ENCODE measurements at places on chromosomes 3 and 15.

DNA sequence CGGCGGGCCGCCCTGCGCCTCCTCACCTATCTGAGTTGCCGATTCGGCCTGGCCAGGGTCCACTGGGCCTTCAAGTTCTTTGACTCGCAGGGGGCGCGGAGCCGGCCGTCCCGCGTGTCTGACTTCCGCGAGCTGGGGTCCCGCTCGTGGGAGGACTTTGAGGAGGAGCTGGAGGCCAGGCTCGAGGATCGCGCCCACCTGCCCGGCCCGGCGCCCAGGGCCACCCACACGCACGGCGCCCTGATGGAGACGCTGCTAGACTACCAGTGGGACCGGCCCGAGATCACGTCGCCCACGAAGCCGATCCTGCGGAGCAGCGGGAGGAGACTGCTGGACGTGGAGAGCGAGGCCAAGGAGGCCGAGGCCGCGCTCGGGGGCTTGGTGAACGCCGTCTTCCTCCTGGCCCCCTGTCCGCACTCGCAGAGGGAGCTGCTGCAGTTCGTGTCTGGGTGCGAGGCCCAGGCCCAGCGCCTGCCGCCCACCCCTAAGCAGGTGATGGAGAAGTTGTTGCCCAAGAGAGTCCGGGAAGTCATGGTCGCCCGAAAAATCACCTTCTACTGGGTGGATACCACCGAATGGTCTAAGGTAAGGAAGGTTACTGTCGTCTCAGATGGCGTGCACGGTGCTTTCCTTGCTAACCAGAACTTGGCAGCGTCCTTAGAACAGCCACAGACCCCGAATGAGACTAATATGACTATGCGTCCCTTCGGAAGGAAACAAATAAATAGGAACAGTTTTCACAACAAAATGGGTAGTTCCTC, 567 bp downstream of the TICRR start:
- DNase-seq: peak; percentile 60

- no peak for DNase-seq
Observed at GRCh38 chr3:192372616-192373015, 354.7 kb downstream of the FGF12 start.

DNA sequence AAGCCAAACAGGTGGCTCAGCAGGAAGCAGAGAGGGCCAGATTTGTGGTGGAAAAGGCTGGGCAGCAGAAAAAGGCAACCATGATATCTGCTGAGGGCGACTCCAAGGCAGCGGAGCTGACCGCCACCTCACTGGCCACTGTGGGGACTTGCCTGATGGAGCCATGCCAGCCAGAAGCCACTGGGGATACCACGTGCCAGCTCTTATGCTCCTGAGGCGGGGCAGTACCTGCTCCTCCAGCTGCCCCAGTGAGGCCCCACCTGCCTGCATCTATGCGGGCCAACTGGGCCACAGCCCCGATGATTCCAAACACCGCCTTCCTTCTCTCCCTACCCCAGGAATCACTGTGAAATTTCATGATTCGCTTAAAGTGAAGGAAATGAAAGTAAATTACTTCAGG, 22.9 kb upstream of the ARIH1 start:
- DNase-seq: no peak

DNA sequence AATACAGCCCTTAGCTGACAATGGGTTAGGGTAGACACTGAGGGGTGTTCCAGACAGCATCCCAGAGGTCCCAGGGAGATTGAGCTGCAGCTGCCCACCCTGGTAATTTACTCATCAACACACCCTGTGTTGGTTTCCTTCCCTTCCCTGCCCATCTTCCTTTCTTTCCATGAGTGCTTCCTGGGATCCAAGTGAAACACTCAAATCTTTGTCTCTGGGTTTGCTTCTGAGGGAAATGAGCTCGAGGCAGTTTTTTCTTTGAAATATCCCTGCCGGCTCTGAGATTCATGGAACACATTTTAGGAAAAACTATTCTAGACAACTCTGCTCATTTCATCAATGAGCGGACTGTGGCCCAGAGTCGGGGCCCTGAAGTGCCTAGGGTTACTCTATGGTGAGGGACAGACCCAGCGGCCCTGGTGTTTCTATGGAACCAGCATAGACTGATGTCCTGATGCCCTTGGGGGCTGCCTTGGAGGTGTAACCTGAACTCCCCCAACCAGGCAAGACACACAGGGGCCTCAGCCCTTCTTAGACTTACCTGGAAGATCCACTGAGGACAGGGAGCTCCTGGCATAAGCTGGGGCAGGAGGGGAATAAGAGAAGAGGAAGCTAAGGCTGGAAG, 14.9 kb upstream of the CSRNP1 start:
- DNase-seq: no peak

DNA sequence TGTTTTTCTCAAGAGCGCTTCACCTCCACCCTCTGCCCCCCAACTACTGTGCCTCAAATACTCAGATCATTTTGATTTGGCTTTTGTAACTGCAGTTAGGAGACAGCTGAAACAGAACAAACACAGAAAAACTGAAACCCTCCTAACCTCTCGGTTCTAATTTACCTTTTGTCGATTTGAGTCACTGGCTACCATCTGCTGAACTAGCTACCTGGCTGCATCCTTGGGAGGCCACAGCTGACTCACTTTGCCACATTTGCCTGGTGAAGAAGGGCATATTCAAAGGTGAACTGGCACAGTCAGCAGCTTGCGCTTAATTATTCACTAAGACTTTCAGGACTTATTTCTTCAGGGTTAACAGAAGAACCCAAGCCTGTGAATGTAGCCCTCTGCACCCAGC, 117.7 kb downstream of the FOXB1 start:
- DNase-seq: no peak

DNA sequence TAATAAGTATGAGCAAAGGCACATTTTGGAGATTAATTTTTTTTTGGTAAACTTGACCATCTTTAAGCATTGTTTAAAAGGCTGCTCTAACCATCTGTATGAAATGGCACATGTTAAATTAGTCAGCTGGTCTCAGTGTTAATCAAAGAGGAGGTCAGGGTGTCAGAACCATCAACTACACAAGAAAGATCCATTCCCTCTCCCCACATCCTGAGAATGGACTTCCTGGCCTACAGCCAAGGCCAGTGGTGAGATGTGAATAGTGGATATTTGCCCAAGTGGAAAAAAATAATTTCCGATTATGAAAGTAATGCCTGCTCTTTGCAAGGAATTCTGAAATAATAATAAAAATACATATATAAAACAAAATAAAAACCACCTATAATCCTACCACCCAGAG, 641.7 kb downstream of the NR2F2 start:
- no peak for DNase-seq

DNA sequence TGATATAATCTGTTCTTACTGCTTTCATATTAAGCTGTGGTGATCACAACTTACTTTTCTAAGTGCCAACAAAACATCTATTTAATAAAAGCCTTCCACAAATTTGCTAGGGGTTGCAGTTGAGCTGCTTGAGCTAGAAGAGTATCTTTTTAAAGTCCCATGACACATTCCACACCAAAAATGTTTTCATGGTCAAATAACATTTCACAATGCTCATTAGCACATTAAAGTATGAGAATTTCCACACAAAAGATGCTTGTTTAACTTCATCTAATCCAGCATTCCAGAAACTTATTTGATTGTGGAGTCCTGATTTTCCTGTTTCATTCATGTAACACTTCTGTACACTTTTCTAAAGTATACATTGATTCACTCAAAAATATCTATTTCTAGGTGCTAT, 876.1 kb upstream of the CFAP20DC start:
- no peak for DNase-seq

GRCh38 chr3:4822568-4822967, 156.7 kb upstream of the BHLHE40 start:
- DNase-seq: no peak

GRCh38 chr3:49812916-49813496, 747 bp downstream of the UBA7 start:
- peak; percentile 24 for DNase-seq

DNA sequence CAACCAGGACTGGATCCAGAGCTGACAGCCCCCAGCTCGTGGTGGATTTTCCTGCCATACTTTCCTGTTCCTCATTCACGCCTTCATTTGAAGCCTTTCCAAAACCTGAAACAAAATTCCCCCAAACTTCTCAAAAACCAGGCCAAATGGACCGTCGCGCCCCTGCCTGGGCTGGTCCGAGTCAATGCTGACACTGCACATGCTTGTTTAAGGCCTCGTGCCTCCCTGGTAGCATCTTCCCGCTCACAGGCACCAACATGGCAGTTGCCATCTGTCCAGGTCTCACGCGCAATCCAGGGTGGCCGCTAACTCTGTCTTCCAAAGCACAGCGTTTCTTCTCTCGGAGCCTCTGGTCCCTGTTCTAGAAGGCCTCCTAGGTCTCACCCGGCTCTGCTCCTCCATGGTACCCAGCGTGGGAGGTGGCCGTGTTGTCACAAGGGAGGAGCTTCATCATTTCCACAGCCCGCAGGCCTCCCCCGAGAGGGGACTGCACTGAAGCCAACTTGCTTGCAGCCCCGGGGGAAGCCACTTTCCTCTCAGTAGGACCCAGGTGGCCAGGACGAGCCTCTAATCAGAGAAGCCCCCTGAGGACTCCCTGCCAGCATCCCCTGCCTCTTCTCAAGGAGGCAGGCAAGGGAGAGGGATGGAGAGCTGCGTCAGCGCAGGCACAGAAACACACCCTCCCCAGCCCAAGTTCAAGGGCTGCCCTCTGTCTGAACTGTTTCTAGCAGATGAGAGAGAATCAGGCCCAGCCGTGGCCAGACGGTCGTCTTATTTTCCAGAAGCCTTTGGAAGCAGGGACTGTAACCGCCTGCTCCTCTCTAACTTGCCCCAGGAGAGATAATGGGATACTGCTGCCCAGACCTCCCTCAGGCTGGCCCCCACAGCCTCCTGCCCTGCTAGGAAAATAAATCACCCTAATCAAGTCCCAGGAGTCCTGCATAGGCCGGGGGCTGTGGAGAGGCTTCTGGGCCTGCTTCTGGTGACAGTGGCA, 152.8 kb upstream of the TLE3 start:
- peak; percentile 26 for DNase-seq

DNA sequence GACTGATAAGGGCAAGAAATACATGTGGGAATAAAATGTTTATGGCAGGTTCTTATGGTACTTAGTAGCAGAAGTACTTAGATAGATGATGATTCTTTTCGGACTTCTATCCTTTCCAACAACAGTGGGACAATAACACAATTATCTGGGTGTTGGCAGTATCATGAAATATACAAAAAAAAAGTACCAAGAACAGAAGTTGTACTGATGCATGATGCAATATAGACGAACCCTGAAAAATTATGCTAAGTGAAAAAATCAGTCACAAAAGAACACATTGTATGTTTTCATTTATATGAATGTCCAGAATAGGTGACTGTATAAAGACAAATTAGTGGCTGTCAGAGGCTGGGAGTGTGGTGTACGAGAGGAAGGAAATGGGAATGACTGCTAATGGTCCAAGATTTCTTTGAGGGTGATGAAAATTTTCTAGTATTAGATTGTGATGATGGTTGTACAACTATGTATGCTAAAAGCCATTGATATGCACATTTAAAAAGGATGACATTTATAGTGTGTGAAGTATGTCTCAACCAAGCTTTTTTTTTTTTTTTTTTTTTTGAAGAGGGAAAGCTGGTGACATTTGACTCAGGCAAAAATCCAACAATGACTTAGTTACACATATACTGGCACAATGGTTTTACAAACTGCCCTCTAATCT, 20.0 kb downstream of the PDE12 start:
- no peak for DNase-seq

GRCh38 chr15:71223516-71223915, 108.2 kb downstream of the THSD4 start:
- DNase-seq: no peak

- DNase-seq: no peak
Observed at GRCh38 chr3:36677331-36678007, 86.9 kb downstream of the DCLK3 start.

- DNase-seq: no peak
Observed at GRCh38 chr15:40974879-40975278, 21.6 kb downstream of the CHAC1 start.

DNA sequence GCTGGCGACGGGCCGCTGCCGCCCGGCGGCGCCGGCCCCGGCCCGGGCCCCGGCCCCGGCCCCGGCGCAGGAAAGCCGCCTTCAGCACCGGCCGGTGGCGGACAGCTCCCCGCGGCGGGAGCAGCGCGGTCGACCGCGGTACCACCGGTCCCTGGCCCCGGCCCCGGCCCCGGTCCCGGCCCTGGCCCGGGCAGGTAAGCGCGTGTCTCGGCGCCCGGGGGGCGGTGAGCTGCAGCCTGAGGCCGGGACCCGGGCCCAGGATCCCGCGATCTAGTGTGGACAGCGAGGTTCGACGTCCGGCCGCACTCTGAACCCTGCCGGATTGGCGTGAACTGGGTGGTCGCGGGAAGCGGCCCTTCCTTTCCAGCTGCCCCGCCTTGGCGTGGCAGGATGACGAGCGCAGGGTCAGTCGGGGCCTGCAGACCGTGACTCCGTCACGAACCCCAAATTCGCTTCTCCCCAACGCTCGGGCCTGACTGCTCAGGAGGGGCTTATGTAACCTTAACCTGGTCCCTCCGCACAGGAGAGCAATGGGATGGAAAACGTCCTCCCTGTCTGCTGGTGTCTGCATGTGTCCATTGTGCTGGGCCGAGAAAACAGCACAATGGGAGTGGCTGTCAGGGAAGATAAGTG, 472 bp downstream of the BSN start:
- peak; percentile 95 for DNase-seq

Data from H7 (cell line).